ENCODE measurements at places on chromosomes 3 and 15. TPM values are rescaled to one million over a fixed set of nuclear protein-coding genes. Genes with fewer than 3 reads are reported as not detected.

NRROS gene
- total RNA-seq: 6.2 TPM

NRG4 gene
- 6.3 TPM for total RNA-seq

CHRNB4 gene
- 0.08 TPM for total RNA-seq

GREM1 gene
- under 0.01 TPM for total RNA-seq

DLL4 gene
- 0.56 TPM for total RNA-seq

IL16 gene
- total RNA-seq: 6.4 TPM

KBTBD13 gene
- not detected for total RNA-seq

NPRL2 gene
- 24.3 TPM for total RNA-seq

CSTA gene
- 1.9 TPM for total RNA-seq

TOP2B gene
- total RNA-seq: 98.9 TPM

B3GNT5 gene
- total RNA-seq: 0.21 TPM
